Mesenchymal stem cell (in vitro differentiated cells and primary cell): ENCODE measurements at places on chromosomes 6 and 20.

GRCh38 chr6:157644043-157644810, 178.8 kb upstream of the SNX9 start:
- no peaks in the 10 kb centered on the region for H3K27me3 ChIP-seq
- peaks cover 5% of the 10 kb centered on the region for H3K4me1 ChIP-seq
- peak; percentile 1 for DNase-seq
- H3K27ac ChIP-seq: no peak overlapping the region

DNA sequence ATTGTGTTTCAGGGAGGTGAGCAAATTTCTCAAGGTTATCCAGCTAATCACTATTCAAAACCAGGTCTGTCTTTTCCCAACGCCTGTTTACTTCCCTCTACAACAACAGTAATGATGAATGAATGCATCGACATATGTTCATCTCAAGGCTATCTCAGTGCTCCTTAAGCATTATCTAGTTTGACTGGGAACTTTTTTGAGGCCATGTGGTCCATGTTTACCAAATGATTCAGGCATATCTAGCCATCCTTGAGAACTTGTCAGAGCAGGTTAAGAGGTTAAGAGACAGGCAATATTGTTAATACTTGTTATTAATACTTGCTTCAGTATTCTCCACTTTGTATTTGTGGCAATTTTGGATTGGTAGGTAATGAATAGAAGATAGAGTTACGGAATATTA, 1038.4 kb upstream of the FLRT3 start:
- no peak overlapping the region for H3K27ac ChIP-seq
- DNase-seq: no peak
- H3K27me3 ChIP-seq: no peaks in the 10 kb centered on the region
- H3K4me1 ChIP-seq: no peaks in the 10 kb centered on the region
- no peaks in the 10 kb centered on the region for H3K36me3 ChIP-seq

DNA sequence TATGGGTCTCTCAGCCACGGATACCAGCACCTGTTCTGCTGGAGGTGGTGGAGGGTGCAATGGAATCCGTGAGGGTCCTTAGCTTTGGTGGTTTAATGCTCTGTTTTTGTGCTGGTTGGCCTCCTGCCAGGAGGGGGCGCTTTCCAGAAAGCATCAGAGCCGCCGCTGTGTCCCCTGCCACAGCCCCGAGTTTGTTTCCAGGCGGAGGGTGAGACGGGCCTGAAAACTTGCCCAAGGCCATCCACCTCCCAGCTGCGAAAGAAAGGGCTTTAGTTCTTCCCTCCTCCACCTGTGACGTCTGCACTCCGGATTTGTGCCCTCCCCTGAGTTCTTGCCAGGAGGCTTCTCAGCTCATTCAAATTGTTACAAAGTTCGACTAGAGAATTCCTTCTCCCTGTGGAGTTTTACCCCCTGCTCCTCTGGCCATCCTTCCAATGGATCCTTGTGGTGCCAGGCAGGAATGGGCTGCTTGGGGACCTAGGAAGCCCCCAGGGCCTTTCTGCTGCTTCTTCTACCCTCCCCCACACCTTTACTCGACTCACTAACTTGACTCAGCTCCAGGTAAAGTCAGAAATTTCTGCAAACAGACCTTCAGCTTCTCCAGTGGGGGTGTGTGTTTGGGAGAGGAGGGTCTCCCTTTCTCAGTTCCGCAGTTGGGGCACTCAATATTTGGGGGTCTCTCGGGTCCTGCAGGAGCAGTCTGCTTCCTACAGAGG, 873.7 kb downstream of the KIF16B start:
- no peak overlapping the region for H3K4me3 ChIP-seq
- H3K4me1 ChIP-seq: peaks cover 1% of the 10 kb centered on the region
- H3K36me3 ChIP-seq: no peaks in the 10 kb centered on the region
- no peaks in the 10 kb centered on the region for H3K27me3 ChIP-seq

GRCh38 chr6:11412616-11413015, 124.9 kb upstream of the TMEM170B start:
- H3K27me3 ChIP-seq: no peaks in the 10 kb centered on the region
- H3K27ac ChIP-seq: no peak overlapping the region
- no peak for DNase-seq
- peaks cover 3% of the 10 kb centered on the region for H3K4me1 ChIP-seq

GRCh38 chr6:89489078-89489477, 56.1 kb downstream of the ANKRD6 start:
- DNase-seq: no peak
- no peak overlapping the region for H3K4me3 ChIP-seq
- H3K27me3 ChIP-seq: no peaks in the 10 kb centered on the region
- H3K4me1 ChIP-seq: no peaks in the 10 kb centered on the region
- no peaks in the 10 kb centered on the region for H3K36me3 ChIP-seq

DNA sequence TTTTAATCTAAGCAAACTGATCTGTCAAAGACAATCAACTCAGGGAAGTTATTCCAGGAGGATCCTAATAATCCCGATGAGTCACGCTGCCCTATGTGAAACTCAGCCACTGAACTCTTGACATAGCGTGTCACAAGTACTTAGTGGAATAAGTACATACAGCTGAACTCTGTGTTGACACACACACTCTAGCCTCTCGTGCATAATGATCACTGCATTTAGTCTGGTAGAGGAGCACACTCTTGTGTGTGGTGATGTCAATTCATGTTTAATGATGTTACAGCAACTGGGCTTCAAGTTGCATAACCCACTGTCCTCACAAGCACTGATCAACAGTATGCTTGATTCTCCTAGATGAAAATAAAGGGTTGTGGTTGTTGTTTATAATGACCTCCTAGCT, 148.3 kb downstream of the HACE1 start:
- no peaks in the 10 kb centered on the region for H3K36me3 ChIP-seq
- no peaks in the 10 kb centered on the region for H3K27me3 ChIP-seq
- no peak overlapping the region for H3K4me3 ChIP-seq
- H3K4me1 ChIP-seq: no peaks in the 10 kb centered on the region
- DNase-seq: peak; percentile 100

DNA sequence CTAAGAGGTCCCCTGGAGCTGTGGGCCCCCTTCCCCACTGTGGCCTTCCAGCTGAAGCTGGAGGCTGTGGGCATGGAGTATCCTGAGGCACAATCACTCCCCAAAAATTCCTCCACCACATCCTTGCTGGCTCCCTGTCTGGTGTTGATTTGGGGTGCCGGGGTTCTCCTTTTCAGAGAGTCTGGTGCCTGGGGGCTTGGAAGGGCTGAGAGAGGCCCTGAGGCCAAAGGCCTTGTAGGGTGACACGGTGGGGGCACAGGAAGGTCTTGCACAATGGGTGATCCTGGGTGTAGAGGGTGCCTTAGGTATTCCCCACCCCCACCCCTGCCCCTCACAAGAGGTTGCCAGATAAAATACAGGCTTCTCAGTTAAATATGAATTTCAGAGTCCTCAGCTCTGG, 33.2 kb upstream of the VEGFA start:
- no peak for DNase-seq
- H3K27ac ChIP-seq: no peak overlapping the region
- peaks cover 5% of the 10 kb centered on the region for H3K4me1 ChIP-seq
- H3K27me3 ChIP-seq: no peaks in the 10 kb centered on the region
- no peak overlapping the region for H3K4me3 ChIP-seq

DNA sequence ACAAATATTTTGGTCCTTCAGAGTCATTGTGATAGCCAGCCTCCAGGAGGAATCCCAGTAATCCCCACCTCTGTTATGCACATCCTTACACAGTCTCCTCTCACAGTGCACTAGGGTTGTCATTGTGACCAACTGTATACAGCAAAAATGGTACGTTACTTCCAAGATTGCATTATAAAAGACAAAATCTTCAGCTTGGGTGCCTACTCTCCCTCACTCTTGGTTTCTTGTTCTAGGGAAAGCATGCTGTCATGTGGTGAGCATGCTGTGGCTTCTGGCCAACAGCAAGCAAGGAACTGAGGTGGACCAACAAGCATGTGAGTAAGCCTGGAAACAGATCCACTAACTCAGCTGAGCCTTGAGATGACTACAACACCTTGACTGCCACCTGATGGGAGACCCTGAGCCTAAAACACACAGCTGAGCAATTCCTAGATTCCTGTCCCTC, 130.1 kb upstream of the DST start:
- DNase-seq: peak; percentile 77
- no peaks in the 10 kb centered on the region for H3K36me3 ChIP-seq
- no peak overlapping the region for H3K4me3 ChIP-seq
- no peaks in the 10 kb centered on the region for H3K27me3 ChIP-seq

- H3K27me3 ChIP-seq: no peaks in the 10 kb centered on the region
- H3K4me1 ChIP-seq: no peaks in the 10 kb centered on the region
- peak; percentile 85 for DNase-seq
- no peak overlapping the region for H3K4me3 ChIP-seq
- H3K36me3 ChIP-seq: peaks cover 12% of the 10 kb centered on the region
- no peak overlapping the region for H3K27ac ChIP-seq
Measured at GRCh38 chr20:19867074-19867473, 109.0 kb downstream of the RIN2 start.

GRCh38 chr6:17001188-17001587, 100.7 kb upstream of the STMND1 start:
- H3K27ac ChIP-seq: no peak overlapping the region
- H3K4me3 ChIP-seq: no peak overlapping the region
- peaks cover 7% of the 10 kb centered on the region for H3K27me3 ChIP-seq
